Activated T-cell treated with anti-CD3 and anti-CD28 coated beads, Interleukin-2, amount 50 U/mL, for 48 hours (primary cell): ENCODE measurements at places on chromosomes 1 and 21.

- DNase-seq = no peak
Measured at GRCh38 chr1:58738876-58739275, 39.0 kb upstream of the MYSM1 start.

GRCh38 chr1:40312238-40313205 lies 4.6 kb downstream of the COL9A2 start:
- peak; percentile 43 for DNase-seq

DNA sequence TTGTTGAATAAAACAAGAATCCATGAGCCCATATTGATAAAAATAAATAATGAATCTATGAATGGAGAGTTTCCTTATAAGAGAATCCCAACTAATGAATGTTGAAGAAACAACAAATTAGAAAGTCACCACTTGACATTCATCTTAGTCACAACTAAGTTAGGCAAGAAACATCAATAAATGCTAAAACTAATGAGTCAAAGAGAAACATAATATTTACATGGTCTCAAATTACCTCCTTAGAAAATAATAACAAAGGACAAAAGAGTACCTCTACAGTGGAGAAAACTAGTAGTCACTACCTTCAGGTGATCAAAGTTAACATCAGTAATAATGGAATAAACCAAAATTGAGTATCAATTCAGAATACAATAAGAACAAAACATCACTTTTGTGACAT lies 93.5 kb downstream of the AKT3 start:
- DNase-seq = no peak

GRCh38 chr1:241485554-241485992 lies 34.0 kb downstream of the FH start:
- no peak for DNase-seq

- no peak for DNase-seq
Measured at GRCh38 chr1:104238991-104239390, 489.3 kb downstream of the AMY1C start.
